ENCODE measurements at places on chromosomes 6 and 20.

GRCh38 chr6:159212028-159212427 lies 42.8 kb downstream of the FNDC1 start:
- no peak for DNase-seq

- DNase-seq = no peak
These were observed 103.4 kb upstream of the PDE10A start for GRCh38 chr6:165766457-165766856.

DNA sequence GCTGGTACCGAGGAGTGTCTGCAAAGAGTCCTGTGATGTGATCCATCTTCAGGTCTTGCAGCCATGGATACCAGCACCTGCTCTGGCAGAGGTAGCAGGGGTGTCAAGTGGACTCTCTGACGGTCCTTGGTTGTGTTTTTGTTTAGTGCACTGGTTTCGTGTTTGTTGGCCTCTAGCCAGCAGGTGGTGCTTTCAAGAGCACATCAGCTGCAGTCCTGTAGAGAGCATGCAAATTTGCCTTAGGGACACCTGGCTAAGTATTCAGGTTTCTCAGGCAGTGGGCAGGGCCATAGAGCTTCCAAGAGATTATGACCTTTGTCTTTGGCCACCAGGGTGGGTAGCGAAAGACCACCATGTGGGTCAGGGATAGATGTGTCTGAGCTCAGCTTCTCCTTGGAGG lies 14.5 kb upstream of the RGS17 start:
- no peak for DNase-seq

- DNase-seq = no peak
These were observed 45.3 kb downstream of the RNF24 start for GRCh38 chr20:3970016-3970415.

DNA sequence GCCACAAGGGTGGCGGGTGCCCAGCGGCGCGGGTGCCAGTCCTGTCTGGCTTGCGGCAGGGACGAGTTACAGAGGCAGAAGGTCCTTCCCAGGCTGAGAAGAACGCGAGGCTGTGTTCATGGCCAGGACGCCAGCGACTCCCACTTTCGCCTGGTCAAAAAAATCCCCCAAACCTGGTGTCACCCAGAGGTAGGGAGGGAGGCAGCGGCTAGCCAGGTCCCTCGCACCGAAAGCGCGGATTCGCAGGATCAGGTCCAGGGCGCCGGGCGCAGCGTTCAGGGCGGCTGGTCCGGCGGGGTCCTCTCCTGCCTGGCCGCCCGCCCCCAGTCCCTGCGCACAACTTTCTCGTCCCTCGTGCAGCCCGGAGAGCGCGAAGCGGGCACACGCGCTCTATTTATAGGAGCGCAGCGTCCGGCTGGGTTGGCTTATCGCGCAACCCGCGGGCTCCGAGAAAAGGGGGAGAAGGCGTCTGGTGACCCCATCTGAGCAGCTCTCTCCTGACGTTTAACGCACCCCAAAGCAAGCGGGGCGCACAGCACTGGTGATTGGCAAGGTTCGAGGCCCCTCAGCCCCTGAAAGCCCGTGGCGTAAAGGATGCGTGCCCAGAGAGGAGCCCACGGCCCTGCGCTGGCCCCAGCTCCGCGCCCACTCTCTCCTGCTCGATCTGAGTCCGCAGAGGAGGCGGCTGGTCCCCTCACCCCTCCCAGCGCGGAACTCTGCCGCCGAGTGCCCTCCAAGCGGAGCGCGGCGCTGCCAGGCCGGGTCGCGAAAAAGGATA lies 519 bp downstream of the CBLN4 start:
- DNase-seq = no peak

DNA sequence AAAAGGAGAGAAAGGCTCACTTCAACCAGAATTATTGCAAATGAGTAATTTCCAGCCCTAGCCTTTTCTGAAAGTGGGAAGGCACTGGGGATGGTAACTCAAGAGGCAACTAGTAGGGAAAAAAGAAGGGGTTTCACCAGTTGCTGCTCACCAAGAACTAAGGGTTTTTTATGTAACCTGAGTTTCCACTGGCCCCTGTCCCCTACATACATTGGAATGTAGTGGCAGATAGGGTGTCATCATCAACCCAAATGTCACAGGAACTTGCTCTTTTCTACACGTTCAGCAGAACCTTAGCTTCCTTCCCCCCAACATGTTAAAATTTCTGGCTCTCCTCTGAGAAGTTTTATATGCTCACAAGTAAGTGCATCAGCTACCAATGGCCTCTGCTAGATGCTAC lies 38.2 kb upstream of the PKHD1 start:
- DNase-seq = no peak

- no peak for DNase-seq
These were observed 132.5 kb downstream of the ZFAND3 start for GRCh38 chr6:37952027-37952426.

GRCh38 chr6:10411131-10411970 lies 3.5 kb downstream of the TFAP2A start:
- no peak for DNase-seq

DNA sequence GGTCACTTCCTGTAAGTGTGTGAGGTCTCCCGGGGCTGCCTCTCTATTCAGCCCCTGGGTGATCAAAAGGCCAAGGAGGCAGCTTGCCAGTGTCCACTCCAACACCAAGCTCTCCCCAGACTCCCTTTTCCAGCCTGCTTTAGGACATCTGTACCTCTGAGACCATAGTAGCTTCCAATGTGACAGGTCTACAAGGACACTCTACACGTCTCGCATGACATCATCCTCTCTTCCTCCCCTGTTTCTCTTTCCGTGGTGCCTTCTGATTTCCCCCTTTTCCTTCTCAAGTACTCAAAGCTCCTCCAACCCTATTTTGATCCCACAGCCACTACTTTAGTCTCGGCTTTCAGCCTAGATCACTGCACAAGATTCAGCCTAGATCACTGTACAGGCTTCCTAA lies 26.4 kb downstream of the HLA-F start:
- DNase-seq = no peak

- DNase-seq = no peak
These were observed 79.9 kb downstream of the GCLC start for GRCh38 chr6:53464927-53465460.

DNA sequence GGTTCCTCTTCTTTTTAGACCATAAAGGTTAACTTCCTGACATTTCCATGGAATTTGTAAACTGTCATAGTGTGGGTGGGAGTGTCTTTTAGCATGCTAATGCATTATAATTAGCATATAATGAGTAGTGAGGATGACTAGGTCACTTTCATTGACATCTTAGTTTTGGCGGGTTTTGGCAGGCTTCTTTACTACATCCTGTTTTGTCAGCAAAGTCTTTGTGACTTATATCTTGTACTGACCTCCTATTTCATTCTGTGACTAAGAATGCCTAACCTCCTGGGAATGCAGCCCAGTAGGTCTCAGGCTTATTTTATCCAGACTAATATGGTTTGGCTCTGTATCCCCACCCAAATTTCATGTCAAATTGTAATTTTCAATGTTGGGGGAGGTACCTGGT lies 149.6 kb upstream of the SYNCRIP start:
- no peak for DNase-seq

- DNase-seq = peak; percentile 32
These were observed 211.2 kb downstream of the C6orf118 start for GRCh38 chr6:165098165-165098564.

DNA sequence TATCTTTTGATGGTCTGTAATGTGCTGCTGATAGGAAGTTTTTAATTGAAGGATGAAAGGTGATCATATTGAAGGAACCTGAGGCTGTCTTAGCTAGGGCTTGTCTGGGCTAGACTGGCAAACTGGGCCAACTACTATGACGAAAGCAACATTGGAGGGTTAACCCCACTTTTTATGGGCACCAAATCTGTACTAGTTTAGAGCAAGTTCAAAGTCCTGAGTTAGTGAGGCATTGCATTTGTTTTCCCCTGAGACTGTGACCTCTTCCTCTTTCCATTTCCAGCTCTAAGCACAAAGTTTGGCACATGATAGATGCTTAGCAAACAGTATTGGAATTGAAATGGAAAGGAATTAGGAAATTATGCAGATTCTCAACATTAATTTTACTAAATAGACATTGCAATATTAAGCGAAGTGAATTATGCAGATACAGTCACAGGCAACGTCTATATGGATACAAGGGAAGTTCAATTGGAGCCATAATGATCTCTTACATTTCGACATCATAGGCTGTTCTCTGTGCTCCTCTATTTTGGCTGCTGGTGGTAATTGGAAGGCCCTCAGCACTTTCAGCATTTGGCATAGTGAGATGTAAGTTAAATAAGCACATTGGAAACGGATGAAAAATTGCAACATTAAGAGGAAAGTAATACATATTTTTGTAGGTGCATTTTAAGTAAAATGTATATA lies 22.2 kb downstream of the CEP57L1 start:
- no peak for DNase-seq

DNA sequence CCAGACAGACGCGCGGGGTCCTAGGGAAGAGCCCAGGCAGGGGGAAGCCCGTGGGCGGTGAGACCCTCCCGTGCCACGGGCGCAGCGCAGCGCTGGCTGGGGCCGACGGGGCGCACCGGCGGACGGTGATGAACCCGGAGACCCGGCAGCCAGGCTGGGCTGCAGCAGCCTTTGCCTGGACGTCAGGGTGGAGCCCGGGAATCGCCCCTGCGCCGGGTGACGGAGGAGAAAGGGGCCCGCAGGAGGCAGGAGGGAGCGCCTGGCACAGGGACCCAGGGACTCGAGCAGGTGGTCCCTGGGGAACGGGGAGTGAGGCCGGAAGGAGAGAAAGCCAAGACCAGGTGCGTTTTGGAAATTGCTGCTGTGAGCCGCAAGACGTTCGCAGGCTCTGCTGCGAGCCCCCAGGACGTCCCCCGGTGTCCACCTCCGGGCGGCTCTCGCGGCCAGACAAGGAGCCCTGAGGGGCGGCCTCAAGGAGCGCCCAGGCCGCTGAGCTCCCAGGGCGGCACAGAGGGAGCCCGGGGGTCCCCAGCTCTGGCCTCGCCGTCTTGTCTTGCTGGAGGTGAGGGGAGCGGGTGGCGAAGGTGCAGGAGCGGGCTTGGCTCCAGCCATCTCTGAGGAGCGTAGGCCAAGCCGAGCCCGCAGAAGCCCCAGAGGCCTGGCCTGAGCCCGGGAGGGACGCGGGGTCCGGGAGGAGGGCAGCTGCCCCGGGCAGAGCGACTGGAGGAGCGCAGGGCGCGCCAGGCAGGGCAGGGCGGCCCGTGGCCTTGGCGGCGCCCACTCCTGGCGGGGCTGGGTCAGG lies 191.2 kb upstream of the PDE10A start:
- DNase-seq = no peak

- no peak for DNase-seq
These were observed 99.3 kb downstream of the BMP5 start for GRCh38 chr6:55776113-55776512.

GRCh38 chr6:107668743-107669474 lies 155.2 kb downstream of the SCML4 start:
- DNase-seq = no peak

DNA sequence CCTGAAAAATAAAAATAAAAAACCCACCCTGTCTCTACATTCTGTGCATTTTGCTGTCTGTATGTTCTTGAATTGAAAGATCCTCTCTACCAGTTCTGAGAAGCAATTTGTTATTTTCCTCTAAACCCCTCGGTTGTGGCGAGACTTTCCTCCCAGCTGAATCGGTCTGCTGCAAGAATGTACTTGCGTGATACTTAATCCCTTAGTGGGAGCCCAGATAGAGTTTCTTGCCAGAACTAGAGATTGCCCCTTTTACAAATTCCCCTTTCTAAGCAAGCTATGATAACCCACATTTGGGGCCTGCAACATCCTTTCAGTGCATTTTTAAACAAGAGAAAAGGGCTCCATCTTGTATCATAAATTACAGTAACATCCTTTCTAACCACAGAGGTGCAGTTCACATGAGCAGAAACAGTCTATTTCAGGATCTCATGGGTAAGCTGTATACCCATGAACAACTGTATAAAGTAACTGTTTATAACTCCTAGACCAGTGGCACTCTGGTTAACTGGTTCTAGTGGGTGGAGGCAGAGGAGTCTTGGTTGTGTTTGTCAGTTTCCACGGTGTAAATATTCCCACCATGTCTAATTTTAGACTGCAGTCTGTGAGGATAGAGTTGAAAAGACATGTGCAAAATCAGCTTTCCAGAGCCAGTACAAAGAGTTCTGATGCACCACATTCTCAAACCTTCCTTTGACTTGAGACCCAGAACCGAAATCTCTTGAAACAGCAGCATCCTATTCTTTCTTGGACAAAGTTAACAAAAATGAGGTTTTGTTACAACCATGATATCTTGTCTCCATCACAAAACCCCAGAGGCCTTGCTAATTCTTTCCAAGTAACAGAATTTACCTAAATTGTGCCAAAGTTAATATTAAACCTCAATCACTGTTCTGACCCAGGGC lies 113.1 kb upstream of the ZNF217 start:
- no peak for DNase-seq

DNA sequence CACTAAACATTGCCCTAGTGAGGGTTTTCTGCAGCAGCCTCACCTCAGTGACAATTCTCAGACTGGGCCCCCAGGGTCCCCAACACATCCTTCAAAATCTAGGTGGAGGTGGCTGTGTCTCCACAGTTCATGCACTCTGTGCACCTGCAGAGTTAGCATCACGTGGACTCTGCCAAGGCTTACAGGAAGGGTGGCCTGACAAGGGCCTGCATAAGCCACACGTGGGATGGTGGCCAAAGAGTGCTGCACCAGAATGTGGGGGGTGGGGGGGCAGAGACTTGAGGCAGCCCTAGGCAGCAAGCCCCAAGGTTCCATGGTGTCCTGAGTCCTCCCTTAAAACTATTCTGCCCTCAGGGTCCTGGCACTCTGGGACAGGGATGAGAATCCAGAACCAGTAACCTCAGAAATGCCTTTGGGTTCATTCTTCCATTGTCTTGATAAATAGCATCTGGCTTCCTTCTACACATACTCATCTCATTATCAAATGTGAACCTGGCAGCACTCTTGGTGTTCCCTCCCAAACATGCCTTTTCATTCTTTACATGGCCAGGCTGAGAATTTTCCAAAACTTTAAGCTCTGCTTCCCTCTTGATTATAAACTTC lies 1.6 kb upstream of the SERPINB1 start:
- DNase-seq = no peak

DNA sequence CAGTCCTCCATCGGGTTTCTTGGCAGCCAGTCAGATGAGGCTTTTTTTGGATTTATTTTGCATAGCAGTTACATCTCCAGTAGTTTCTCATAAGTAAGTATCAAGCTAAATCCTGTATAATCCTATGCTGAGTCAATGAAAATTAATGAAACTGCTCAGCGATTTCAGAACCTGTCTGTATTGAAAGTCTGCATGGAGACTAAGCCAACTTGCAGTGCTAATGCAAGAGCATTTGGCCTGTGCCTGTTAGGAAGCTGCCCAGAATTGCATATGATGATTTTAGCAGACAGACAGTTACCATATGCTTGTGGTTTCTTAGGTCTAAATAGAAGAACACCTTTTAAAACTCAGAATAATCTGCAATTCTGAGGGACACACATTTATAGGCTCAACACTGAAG lies 25.2 kb upstream of the LRRN4 start:
- DNase-seq = no peak

DNA sequence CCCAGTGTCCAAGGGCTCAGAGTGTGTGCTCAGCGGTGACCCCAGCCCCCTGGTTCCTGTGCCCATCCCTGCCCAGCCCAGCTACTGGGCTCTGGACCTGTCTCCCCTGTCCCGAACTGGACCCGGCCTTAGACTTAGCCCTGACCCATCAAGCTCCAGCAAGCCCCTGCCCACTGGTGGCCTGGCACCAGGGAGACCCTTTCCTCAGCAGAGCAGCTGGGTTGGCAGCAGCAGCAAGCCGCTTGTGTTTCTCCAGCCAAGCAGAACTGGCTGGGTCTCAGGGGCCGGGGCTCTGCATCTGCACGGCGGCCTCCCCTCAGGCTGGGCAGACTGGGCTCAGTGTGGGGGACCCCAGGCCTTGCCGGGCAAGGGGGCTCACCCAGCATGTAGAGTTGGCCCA lies 801 bp downstream of the SPDEF start:
- DNase-seq = no peak

GRCh38 chr6:131225127-131225526 lies 89.9 kb downstream of the AKAP7 start:
- DNase-seq = no peak
